CD8-positive, alpha-beta T cell (primary cell): ENCODE measurements at places on chromosomes 3 and 15.

GRCh38 chr15:88981244-88982215, 68.4 kb upstream of the MFGE8 start:
- no peak for DNase-seq

- no peak for DNase-seq
Observed at GRCh38 chr3:36211652-36211999, 168.7 kb upstream of the STAC start.

- DNase-seq: no peak
Observed at GRCh38 chr3:52280050-52280461, 1.6 kb upstream of the WDR82 start.

DNA sequence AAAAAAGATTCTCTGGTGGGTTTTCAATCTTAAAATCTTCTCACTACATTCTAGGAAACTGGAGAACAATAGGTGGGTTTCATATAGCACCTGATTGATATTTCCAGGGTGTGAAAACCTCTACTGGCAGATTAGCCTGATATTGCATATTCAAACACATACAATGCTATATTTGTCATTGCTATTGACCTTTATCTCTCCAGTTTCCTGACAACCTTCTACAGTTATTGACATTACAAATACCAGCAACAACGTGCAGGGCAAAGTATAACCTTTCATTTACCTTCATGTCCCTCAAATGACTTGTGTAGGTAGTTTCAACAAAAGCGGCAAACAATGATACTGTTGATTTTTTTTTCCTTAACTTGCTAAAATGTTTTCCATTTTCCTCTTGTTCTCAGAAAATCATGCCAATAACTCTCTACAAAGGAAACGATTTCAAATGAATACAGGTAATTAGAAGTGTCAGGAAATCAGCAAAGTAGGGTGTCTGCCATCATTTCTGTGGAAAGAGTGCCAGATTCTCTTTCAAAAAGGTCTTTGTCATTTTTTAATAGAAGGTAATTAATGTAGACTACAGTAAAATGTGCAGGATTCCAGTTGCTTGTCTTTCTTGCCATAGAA, 72.6 kb upstream of the CDIN1 start:
- DNase-seq: no peak

DNA sequence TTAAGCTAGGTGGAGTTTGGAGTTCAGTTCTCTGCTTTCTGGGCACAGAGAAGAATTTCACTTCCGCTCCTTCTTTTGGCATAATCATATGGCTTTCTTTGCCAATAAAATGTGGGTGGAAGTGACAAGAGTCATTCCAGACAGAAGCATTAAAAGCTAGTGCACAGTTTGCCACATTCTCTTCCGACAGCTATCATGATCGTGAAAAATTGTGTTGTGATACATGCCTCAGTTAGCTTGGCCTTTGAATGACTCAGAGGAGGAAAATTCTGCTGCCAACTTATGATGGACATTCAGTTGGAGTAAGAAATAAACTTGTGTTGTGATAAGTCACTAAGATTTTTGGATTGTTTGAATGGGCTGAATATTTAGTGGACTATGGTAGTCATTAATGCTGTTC, 291.7 kb upstream of the SATB1 start:
- no peak for DNase-seq

DNA sequence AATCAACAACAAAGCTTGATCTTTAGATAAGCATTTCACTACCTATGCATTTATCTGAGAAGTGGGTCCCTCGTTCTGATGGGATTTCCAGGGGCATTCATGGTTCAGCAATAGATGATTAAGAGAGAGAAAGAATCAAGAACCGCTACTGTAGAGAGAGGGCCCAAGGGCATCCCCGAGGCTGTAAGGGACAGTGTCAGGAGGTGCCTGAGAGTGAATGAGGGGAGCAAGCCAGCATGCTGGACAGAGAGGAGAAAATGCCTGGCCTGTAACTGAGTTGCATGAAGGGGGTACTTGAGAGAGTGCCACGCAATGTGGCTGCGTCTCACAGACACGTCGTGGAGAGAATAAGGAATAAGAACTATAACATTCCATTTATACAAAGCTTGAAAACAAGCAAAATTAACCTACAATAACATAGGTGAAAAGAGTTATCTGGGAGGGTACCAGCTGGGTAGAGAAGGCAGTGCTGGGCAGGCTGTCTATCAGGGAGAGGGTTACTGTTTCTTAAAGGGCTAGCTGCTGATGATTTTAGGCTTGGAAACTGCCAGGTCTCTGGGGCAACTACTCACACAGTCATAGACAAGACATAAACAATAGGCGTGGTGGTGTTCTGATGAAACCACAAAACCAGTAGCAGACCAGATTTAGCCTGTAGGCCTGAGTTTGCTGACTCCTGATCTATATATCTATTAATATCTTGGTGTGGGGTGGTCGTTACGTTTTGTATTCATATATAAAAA, 374.6 kb upstream of the CFAP20DC start:
- peak; percentile 28 for DNase-seq

DNA sequence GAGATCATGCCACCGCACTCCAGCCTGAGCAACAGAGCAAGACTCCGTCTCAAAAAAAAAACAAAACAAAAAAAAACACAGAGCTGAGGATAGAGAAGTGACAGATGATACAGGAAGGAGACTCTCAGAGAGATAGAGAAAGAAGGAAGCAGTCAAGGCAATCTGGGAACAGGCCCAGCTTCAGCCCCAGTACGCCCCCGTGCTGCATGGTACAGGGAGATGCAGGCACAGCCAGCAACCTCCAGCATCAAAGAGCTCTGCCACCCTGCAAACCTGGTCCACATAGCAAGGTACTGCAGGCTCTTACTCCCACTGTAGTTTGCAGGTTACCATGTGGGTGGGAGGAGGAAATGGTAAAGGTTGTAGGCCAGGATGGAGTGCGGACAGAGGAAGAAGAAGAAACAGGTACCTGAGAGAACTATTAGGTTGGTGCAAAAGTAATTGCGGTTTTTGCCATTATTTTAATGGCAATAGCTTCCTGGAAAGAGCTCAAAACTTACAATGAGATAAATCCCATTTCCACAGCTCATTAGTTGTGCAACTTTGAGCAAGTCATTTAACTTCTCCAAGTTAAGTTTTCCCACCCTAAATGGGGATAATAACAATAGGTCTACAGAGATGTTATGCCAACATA, 253.0 kb downstream of the ARRDC4 start:
- no peak for DNase-seq

DNA sequence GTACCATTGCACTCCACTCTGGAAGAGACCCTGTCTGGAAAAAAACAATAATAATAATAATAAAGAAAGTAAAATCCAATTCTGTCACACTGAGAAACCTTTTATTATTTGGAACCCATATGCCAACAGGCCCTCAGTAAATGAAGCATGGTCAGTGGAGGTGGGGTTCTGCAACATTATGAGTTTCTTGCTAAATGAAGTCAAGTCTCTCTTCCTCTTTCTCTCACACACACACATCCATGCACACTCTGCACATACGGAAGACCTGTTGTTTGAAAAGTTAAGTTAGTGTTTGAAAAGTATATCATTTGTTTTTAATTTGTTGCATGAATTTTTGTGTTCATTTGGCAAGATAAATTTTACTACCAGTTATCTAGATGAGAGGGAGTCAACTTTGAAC, 27.8 kb downstream of the GAP43 start:
- no peak for DNase-seq

GRCh38 chr15:67834581-67835296, 5.1 kb downstream of the RNU6-1 start:
- no peak for DNase-seq

- DNase-seq: no peak
Observed at GRCh38 chr15:61301701-61302100, 72.6 kb upstream of the RORA start.

DNA sequence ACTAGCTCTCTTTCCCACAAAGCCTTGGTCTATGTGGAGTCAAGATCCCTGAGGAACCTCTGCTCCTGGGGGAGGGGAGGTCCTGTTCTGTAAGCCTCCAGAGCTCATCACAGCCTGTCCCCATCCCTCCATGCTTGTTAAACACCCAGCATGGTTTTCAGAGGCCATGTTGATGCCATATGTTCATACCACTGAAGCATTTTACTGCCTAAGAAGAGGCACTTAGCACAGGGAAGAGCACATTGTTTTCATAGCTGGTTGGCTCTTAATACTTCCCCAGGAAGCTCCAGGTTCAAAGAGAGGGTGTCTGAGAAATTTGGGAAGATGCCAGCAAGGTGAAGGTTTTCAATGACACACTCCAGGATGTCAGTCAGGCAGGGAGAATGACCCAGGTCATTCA, 25.6 kb downstream of the CPNE4 start:
- no peak for DNase-seq

DNA sequence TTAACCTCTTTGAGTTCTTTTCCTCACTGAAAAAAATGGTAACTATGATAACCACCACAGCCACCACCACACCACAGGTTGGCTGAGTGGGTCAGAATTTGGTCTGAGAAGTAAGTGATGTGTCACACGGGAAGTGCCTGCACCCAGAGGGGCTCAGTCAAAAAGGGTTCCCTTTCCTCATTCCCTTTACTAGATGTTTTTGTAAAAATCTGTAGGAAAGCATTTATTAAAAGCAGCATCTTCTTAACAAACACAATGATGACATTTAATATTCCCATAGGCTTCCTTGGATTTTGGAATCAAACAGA, 23.2 kb downstream of the CFAP92 start:
- no peak for DNase-seq

GRCh38 chr3:81339040-81339845, 422.2 kb downstream of the GBE1 start:
- DNase-seq: no peak

DNA sequence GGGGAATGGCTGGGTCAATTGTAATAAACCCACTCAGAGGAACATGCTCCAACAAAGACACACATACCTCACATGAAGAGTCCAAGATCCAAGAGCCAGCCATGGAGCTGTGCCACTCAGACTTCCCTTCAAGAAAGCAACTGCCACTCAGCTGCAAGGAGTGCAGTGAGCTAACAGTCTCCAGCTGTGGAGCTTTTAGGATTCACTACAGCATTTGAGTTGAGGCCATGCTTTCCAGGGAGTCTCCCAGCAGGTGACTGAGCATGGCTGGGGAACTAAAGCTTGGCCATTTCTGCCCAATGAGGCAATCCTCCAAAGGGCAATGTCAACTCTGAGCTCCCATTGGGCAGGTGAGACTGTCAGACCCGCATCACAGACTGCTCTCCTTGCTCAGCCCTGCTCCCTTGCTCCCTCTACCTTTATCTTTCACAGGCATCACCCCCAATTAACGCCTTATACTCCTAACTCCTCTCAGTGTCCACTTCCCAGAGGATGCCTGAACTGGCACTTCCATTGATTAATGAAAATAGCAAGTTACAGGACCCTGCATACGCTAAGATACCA, 165.3 kb upstream of the CTNNB1 start:
- no peak for DNase-seq

DNA sequence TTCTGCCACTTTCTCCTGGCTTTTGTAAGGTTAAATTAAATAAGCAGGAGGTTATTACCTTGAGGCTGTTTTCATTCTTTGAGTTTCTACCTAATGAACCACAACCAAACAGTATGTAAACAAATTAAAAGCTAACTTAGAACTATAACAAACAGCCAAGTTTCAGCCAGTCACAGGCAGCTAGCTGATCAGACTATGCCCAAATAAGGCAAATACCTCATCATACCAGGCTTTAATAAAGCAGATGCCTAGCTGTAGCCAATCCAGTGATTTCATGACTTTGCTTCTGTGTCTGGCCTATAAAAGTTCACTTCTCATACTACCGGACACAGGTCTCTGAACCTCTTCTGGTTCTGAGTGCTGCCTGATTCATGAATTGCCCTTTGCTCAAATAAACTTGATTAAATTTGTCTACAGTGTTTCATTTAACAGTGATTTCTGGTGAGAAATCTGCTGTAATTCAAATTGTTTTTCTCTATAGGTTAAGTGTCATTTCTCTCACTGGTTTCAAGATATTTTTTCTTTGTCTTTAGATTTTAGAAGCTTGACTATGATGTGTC, 24.2 kb downstream of the SH3GL3 start:
- DNase-seq: no peak

GRCh38 chr3:114799816-114800215, 347.3 kb downstream of the ZBTB20 start:
- no peak for DNase-seq

DNA sequence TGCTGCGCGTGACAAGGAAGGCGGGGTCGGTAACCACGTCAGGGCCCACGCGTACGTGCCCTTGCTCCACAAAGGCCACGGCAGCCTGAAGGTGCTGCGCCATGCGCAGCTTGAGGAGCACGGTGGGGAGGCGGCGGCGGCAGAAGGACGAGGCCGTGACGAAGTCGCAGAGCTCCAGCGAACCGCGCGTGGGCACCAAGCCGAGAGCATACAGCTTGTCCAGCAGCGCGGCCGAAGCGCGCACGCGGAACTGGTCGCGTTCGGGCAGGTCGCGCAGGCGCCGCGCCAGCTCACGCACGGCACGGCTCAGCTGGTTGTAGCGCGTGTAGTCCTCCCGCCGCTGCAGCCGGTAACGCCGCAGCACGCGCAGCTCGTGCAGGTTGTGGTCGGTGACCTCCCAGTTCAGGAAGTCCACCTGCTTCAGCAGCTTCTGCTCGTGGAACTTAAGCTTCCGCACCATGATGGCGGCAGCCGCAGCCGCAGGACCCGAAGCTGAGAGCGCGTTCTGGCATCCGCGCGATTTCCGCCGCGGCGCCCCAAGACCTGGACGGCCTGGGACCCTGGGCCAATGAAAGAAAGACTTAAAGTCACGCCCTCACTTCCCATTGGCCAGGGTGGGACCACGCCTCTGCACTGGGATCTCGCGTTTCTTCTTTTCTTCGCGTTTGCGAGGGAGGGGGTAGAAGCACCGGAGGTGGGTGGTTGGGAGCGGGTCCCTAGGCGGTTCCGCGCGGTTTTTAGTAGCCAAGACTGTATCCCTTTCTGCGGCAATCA, at the start of gene IMP3:
Gene IMP3 (minus strand): TSS at position 516 of the 774 bp plus-strand sequence. CDS start 56 bp downstream, at position 460.
- DNase-seq: peak; percentile 98

GRCh38 chr3:185914911-185915629, 22.7 kb downstream of the TRA2B start:
- DNase-seq: no peak

DNA sequence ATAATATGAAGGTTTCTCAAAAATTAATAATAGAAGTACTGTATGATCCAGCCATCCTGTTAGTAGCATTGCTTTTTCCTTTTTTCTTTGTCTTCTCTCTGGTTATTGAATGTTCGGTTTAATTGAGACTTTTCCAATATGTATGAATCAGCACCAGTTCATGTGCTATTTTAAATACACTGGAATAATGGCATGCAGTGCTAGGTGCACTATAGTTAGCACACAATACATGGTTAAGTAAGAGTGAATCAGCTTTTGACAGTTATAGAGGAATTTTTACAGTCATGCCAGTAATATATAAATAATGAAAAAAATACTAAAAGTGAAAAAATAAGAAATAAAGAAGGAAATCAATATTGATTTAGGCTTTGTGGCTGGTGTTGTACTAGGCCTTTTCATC, 113.8 kb upstream of the STRIT1 start:
- DNase-seq: no peak

DNA sequence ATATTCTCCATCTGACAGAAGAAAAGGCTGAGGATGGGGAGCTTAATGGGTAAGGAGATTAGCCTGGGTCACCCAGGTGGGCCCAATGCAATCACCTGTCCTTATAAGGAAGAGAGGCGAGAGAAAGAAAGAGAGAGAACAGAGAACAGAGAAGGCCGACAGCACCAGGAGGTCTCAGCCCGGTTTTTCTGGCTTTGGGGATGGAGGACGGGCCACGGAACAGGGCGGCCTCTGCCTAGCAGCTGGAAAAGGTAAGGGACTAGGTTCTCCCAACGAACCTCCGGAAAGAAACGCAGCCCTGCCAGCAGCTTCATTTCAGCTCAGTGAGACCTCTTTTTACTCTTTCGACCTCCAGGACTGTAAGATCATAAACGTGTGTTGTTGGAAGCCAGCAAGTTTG, 196.0 kb upstream of the LYSMD4 start:
- no peak for DNase-seq
